ENCODE measurements at places on chromosomes 1 and 21.

DNA sequence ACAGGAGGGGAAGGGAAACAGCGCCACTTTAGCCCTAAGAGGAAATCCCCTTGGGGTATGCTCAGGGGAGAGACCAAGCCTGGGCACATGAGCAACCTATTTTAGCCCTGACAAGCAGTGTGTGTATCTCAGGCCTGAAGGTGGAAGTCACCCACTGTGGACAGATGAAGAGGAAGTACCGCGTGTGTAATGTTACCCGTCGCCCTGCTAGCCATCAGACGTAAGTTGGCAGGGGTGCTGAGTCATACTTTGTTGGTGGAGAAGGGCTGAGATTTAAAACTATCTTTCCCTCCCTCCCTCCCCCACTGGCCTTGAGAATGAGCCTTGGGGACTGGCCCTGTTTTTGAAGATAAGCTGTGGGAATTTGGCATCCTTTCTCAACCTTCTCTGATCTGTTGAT is 11.2 kb downstream of the AGO1 start:
- peak; percentile 36 for ATAC-seq

DNA sequence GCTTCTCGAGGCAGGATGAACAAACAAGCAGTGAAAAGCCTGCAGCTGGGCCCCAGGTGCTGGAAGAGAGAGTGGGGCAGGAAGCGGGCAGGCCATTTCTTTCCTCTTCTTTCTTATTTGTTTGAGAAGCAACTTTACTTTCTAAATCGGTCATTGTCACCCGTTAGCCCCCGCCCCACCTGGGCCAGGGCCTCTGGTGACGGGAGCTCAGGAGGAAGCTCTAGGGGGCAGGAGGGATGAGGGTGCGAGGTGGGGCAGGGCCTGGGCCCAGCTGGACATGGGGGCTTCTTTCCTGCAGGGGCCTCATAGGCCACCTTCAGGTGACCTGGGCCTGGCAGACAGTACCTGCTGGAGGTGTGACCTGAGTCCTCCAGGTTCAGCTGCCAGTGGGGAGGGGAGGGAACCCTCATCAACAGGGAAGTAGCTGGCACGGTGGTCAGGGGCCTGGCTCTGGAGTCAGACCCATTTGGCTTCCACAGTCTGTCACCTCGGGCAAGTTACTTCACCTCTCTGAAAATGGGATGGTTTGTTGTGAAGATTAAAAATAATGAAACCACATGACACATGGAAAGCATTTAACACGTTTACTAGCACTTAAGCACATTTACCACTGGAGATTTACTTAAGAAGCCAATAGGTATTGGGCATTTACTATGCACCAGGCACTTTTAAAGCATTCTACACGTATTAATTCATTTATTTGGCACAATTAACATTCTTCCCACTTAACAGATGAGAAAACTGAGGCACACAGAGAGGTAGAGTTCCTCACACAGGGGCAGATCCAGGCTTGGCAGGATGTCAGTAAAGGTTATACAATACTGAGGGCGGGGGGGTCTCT is 54.1 kb upstream of the ID3 start:
- ATAC-seq = no peak

GRCh38 chr1:77538956-77539518 is 143.4 kb downstream of the ZZZ3 start:
- ATAC-seq = peak; percentile 78

- ATAC-seq = peak; percentile 12
Measured at GRCh38 chr1:46489638-46490405, at the start of gene DMBX1. DMBX1 (plus strand) TSS chr1:46489836; CDS start chr1:46507011, 17,175 bp downstream.

- no peak for ATAC-seq
Measured at GRCh38 chr1:59092126-59092525, 204.8 kb upstream of the FGGY start.

GRCh38 chr21:28761674-28762356 is 230.9 kb downstream of the LTN1 start:
- peak; percentile 78 for ATAC-seq

DNA sequence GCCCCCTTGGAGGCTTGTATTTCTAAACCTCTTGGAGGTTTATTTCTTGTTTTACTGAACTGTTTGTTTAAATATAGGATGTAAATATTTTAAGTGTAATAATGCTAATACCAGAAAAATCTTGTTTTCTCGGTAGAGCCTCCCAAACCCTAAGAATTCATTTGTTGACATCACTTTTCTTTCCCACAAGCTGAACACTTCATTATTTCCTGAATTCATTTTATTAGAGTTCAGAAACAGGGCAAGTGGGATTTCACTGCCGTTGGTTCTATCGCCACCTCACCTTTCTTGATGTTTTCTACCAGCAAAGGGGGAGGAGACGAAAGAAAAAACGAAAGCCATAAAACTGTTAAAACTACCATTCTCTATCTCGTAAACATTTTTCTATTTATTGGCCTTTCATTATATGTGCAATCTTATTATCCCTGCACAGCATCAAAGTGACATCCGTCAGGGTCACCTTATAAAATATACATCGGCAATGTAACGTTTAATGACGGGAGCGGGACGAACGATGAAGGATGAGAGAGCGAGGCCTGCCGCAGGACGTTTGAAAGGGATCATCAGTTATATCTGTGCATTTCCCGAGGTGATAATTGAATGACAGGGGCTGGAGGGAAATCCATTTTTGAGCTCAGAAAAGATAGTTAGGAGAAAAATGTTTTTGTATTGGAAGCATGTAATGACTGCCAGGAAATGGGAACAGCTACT is 59.5 kb downstream of the SLC45A1 start:
- no peak for ATAC-seq

DNA sequence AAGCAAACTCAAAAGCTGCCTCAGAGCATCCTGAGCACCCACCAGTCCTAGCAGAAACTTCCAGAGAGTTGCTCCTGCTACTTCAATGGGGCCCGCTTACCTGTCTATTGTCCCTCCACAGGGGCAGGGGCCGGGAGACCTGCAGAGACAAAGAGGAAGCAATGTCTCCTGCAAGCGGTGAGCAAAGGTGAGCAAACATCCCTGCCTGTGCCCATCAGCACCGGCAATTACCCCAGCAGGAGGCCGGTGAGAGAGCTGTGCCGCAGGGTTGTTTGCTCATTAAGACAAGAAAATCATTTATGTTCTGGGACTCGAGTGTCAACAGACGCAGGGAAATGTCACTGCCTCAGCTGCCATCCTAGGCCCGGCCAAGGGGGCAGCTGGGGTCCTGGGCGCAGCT is 53.8 kb upstream of the TARDBP start:
- no peak for ATAC-seq

- no peak for ATAC-seq
Measured at GRCh38 chr1:21624571-21625389, 44.4 kb downstream of the RAP1GAP start.

DNA sequence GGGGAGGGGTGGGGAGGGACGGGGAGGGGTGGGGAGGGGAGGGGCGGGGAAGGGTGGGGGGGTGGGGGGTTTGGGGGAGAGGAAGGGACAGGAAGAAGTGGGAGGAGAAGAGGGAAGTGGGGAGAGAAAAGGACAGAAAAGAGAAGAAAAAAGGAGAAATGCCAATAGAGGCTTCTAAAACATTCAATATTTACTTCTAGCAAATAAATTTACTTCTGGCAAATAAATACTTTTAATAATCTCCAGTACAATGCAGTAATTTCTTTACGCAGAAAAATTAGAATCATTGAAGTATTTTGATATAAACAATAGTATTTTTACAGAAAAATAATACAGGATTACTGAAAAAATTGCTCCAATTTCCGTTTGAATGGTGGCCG is 9.4 kb upstream of the GPR161 start:
- ATAC-seq = no peak

DNA sequence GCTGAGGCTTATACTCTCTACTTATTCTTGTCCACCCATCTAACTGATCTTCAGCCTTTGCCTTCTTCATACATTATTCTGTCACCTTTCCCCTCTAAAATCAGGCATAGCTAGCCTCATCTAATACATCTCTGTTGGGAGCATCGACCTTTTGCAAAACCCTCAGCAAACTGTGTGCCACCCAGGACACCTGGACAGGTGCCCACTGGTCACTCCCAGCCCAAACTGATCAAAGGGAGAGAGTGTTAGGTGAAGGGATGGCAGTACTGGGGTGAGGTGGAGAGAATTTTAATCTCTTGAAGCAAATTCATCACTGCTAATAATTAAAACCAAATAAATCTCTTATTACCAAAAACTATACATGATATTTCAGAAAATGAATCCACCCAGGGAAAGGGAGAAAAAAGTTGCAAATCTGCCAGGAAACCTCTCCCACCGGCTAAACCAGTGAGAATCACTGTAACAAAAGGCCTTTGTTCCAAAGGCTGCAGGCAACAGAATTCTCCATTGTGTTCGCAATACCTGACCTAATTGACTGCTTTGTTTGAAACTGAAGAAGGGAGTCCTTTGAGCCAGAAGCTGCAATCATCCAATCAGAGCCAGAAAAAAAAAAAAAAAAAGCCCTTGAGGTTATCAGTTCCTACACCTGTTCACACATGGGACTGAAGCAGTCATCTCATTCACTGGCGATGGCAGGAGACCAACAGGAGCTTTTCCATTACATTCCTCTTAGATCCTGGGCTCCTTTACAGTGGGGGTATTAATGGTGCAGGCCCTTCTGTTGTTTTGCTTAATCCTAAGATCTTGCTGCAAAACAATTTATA is 172.6 kb downstream of the APP start:
- no peak for ATAC-seq

DNA sequence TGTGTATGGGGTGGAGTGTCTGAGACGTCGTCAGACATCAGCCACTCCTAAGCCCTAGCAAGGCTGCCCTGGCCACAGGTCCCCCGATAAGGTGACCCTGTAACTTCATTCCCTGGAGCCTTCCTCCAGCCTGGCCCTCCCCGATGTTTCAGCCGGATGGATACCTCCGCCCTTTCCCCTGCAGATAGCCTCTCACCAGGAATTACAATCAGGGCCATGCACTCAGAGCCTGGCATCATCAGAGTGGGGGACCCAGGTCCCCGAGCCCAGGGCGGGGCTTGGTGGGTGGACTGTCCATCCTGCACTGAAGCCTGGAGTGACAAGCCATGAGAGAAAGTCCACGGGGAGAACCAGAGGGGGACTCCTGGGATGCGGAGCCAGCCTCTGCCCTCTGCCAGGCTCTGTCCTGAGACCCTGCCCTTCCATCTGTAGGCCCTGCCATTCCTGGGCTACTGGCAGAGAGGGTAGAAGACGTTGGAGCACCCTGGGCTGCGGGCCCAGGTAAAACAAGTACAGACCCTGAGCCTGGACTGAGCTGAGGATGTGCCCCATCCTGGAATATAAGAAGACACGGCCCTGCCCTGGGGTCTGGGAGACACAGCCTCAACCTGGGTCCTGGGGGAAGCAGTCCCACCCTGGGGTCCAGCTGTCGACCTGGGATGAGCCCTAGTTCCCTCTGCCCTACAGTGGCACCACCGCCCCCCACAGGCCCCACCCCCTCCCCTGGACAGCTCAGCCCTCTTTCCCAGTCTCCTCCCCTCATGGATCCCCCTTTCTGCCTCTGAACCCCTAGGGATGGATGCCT is 16.8 kb upstream of the ARF1 start:
- no peak for ATAC-seq

DNA sequence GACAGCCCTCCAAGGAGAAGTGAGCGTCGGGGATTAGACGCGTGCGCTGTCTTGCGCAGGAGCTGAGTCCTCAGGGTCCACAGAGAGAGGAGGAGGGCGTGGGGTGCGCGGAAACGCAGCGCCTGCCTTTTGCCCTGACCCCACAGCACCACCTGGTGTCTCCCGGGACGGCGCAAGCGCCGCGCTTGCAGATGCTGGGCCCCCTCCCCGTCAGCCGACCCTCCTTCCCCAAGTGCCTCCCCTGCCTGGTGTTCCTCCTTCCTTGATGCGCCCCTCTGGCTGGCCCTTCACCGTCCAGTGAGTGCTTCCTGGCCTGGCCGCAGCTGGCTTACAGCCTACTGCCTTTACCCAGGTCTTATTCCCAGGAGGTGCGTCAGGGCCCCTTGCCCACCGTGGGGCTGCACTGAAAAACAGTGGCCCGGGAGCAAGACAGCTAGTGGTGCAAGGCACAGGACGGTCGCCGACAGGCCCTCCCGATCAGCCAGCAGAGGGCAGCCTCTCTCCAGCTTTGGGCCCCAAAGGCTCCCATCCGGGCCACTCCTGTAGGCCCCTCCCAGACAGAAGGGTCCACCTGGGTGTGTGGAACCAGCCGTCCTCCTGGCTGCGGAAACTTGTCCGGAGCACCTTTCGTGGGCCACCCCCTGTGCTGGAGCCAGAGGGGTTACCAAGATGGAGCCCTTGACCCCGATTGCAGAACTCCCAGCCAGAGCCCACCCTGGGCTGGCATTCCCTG is 12.9 kb upstream of the PHLDA3 start:
- peak; percentile 84 for ATAC-seq

- no peak for ATAC-seq
Measured at GRCh38 chr1:202113690-202114300, 8.9 kb upstream of the GPR37L1 start.

GRCh38 chr21:33238146-33238545 is 8.4 kb downstream of the IFNAR2 start:
- ATAC-seq = no peak

DNA sequence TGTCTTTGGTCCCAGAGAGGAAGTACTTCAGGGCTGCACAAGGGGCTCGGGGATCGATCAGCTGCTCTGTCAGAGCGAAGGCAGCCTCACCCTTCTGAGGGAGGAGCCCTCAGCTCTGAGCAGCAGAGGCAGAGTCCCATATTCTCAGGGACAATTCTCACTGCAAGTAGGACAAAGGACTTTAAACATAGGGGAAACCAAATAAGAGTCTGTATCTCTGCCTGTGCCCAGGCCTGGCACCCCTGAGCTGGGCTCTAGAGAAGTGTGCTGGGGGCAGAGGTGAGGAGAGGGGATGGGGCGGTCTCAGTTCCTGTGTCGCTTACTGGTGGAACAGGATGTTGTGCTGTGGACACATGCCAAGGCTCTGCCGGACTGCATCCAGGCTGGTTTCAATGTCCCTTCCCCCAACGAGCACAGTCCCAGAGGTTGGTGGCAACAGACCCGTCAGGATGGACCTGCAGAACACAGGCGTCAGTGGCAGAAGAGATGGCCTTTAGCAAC is 76.6 kb downstream of the ABCA4 start:
- ATAC-seq = peak; percentile 5

DNA sequence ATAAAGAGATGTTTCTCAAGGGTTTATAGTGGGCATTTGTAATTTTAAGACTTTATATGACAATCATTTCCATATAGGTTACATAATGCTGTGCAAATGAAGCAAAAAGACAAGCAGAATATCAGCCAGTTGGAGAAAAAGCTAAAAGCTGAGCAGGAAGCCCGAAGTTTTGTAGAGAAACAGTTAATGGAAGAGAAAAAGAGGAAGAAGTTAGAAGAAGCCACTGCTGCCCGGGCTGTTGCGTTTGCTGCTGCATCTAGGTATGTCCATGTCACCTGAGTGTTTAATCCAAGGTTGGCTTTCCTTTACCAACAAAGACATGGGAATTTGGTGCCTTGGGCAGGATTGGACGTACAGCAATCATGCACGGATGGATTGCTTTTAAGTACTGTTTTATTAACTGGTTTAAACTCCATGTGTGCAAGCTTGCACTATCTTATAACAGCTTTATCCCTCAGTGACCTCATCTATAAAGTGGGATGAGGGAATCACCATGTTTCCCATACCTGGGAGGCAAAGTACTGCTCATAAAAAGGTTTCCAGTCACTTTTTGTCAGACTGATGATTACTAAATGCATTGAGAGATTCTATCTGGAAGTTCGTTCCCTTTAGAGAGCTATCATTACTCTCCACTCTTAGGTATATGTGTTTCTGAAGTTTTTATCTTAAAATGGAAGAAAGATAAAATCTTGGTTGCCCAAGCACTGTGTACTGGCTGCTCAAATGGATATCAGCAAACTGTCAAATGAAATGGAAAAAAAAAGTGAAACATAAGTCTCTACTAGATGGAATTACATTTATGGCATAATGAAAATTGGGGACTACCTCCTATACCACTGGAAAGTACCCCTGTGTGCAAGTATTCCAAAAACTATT is 55.1 kb downstream of the MACO1 start:
- no peak for ATAC-seq

- ATAC-seq = peak; percentile 36
Measured at GRCh38 chr1:149986486-149987296, 23.8 kb downstream of the OTUD7B start.
